A549 treated with Mapracorat at 1 μM for 4 hours (cell line): ENCODE measurements at places on chromosomes 12 and 14. TPM values are rescaled to one million over a fixed set of nuclear protein-coding genes. Genes with fewer than 3 reads are reported as not detected.

The TMTC1 gene
- total RNA-seq, result 0.05 to 0.21 TPM (median 0.07 TPM) in 5 replicates

The ATL1 gene
- total RNA-seq, result 4.9 to 6.3 TPM (median 5.4 TPM) in 5 replicates

The C14orf132 gene
- total RNA-seq, result 4.6 to 6.8 TPM (median 6.4 TPM) in 5 replicates

The TBC1D30 gene
- total RNA-seq, result 1.0 to 1.9 TPM (median 1.4 TPM) in 5 replicates

The ACOT6 gene
- total RNA-seq, result not detected in 5 replicates

The LUM gene
- total RNA-seq, result 0.08 to 0.33 TPM (median 0.28 TPM) in 5 replicates

The RNFT2 gene
- 1.9 to 3.5 TPM (median 2.3 TPM) in 5 replicates for total RNA-seq

The CPNE6 gene
- not detected in 5 replicates for total RNA-seq
